ENCODE measurements at places on chromosomes 1 and 21.

DNA sequence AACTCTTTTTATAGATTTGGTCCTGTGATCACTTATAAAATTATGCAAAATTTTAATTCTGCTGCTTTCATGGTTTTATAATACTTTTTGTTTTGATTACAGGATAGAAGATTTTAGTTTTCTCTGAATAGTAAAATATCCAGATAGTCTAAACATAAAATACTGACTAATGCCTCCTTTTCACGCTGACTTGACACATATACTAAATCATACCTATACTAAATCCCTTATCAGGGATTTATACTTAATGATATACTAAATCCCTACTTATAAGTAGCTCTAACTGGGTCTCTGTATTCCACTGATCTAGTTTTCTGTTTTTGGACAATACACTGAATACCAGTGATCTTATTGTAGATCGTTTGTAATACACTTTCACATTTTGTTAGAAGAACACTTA lies 128.0 kb downstream of the USP25 start:
- DNase-seq, result no peak

DNA sequence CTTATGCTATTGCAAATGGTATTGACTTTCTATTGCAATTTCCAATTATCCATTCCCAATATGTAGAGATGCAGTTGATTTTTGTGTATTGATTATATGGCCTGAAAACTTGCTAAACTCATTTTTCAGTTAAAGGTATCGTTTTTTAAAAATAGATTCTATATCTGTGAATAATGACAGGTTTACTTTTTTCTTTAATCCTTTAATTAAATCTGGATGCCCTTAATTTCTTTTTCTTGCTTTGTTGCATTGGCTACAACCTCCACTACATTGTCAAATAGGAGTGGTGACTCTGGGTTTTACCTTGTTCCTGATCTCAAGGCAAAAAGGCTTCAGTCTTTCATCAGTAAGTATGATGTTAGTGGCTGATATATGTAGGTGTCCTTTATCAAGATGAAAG lies 522.4 kb downstream of the MATN1 start:
- DNase-seq, result no peak

DNA sequence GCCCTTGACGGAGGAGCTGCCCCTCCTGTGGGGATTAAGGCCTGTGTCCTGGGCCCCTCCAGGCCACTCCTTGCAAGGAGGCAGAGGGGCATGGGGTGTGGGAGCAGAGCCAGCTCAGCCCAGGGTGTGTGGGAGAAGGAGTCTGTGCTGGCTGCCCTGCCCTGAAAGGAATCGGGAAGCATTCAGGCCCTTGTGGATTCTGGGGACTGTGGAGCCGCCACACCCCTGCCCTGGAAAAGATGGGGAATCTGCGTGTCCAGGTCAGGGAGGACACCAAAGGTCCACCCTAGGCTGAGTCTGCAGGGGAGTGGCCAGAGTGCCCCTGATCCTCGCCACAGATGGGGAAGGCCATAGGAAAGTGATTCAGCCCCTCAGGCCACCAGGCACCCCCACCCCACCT lies 16.5 kb upstream of the PRDM16 start:
- no peak for DNase-seq

DNA sequence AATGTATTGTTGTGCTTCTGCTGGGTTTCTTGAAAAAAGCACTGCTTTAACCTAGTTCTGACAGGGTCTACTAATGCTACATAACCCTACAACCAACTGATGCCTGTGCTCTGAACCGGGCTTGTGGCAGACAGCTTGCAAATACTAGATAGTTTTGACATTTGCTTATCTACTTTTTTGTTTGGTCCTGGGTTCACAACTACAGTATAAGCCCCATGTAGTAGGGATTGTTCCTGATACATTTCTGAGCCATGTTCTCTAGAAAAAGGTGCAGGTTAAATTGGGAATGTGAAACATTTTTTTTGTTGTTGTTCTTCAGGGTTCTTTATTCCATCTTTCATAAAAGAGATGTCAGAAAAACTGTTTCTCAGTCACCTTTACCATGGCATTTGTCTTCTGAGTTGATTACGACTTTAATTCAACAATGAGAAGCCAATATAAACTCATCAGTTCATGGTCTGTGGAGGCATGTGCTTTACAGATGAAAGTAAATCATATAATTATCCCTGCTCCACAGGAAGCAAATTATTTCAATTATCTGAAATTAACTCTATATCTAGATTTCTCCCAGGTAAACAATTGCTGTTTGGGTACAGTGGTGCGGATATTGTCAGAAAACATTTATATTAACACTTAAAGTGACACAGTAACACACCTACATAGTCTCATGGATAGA lies 22.0 kb downstream of the OLFM3 start:
- no peak for DNase-seq

DNA sequence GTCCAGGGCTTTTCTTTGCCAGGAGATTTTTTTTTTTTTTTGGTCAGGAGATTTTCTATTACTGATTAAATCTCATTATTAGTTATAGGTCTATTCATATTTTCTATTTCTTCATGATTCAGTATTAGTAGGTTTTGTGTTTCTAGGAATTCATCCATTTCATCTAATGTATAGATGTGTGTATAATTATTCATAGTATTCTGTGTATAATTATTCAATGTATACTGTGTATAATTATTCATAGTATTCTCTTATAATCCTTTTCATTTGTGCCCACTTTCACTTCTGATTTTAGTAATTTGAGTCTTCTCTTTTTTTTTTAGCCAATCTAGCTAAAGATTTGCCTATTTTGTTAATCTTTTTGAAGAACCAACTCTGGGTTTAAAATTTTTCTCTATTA lies 12.3 kb upstream of the PNRC2 start:
- no peak for DNase-seq

GRCh38 chr21:41665766-41666595 lies 100.9 kb downstream of the RIPK4 start:
- no peak for DNase-seq

GRCh38 chr21:45892916-45893739 lies 88.4 kb upstream of the COL6A1 start:
- no peak for DNase-seq

DNA sequence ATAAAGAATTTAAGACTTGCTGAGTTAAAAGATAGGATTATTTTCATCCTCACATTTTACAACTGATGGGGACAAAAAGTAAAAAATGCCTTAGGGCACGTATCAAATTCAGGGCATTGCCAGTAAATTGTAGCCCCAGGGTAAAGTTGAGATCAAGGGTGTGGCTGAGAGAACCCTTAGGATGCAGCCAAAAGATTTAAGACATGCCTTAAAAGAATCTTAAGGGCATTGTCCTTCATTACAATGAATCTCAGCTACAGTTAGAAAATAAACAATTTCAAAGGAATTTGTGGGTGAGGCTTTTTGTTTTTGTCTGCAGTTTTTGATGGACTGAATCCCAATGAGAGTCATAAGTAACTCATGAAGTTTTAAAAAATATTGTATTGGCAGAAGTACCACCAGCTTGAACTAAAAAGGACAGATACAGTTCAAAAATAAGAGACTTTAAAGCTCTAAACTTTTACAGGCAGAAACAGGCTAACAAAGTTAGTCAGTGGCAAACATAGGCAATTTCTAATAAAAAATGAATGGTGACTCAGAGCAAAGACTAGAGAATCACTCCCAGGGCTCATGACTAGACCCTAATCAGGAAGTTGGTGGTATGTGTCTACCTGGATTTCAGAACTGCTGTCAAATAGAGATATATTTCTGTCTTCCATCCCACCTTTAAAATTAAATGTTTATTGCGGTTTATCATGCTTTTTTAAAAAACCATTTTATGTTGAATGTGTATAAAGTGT lies 165.1 kb upstream of the SNX7 start:
- no peak for DNase-seq

DNA sequence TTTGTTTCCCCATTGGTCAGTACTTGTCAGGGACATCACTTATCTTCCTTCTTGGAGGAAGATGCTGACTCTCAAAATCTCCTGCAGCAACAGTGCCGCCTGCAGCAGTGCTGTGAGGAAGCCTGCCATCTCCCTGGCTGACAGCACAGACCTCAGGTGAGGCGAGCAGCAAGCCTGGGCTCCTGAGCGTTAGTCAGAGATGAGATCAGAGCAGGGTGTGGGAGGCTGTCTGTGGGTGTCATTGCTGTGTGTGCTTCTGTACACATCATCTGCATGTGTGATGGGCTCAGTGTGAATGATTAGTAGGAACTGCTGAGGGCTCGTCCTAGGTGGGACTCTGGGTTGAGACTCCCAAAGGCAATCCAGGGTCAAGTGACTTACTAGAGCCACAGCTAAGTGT lies 6.1 kb downstream of the STRIP1 start:
- DNase-seq, result no peak

DNA sequence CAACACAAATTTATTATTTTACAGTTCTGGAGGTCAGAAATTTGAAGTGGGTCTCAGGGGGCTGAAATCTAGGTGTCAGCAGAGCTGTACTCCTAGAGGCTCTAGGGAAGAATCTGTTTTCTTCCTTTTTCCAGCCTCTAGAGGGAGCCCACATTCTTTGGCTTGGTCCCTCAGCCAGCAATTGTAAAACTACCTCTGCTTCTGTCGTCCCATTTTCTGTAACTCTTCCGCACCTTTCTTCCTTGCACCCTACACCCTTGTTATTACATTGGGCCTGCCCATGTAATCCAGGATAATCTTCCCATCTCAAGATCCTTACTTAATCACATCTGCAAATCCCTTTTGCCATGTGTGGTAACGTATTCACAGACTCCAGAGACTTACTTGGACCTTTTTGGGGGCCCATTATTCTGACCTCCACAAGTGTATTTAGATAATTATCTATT lies 24.8 kb upstream of the THEM4 start:
- peak; percentile 29 for DNase-seq

GRCh38 chr1:161047436-161048420 lies 2.0 kb upstream of the USF1 start:
- DNase-seq, result no peak

DNA sequence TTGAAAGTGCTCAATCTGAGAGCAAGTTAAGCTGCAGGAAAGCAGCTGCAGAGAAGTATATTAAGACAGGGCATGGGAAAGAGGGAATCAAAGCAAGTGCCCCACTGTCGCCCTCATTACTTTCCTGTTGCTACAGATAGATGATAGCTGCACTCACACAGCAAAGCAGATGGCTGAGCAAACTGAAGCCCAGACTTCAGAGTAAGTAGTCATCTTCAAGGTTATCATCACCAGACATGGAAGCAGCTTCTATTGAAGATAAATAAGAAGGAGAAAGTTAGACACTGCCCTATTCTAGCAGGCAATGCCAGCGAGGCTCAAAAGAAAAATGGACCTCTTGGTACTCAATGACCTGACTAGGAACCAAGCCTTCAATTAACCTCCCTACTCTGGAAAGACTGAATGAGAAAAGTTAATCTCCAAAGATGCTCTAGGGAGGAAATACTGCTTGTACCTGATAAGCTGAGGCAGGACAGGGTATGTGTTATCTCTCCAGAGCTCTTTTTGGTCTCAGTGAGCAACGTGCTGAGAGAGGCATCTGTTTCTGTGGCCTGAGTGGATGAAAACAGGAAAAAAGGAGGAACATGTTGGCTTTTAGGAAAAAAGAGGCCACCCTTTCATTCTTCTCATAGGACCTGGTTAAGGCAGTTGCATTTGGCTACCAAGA lies 11.1 kb upstream of the MRPL9 start:
- no peak for DNase-seq

GRCh38 chr1:57678138-57678537 lies 254.3 kb upstream of the DAB1 start:
- DNase-seq, result no peak

- DNase-seq, result peak; percentile 54
Measured at GRCh38 chr1:179105393-179105792, 23.5 kb downstream of the TOR3A start.

GRCh38 chr1:54371038-54371941 lies 34.9 kb downstream of the SSBP3 start:
- DNase-seq, result peak; percentile 40

DNA sequence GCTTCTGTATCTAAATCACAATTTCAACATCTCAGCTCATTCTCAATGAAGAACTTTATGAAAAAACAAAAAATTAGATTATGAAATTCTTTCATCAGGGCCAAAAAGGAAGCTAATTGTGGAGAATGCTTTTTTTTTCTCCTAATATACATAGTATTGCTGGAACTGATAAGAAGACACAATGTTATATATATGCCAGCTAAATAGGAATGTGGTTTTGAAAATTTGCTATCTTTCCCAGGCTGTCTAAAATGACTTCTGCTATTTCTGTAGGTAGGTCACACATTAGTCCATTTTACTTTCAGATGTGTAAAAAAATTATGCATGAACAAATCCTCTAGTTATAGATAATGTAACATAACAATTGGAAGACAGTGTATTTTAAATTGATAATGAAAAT lies 732.9 kb downstream of the RWDD3 start:
- DNase-seq, result no peak

GRCh38 chr21:43853851-43854772 lies 10.9 kb upstream of the AGPAT3 start:
- no peak for DNase-seq

DNA sequence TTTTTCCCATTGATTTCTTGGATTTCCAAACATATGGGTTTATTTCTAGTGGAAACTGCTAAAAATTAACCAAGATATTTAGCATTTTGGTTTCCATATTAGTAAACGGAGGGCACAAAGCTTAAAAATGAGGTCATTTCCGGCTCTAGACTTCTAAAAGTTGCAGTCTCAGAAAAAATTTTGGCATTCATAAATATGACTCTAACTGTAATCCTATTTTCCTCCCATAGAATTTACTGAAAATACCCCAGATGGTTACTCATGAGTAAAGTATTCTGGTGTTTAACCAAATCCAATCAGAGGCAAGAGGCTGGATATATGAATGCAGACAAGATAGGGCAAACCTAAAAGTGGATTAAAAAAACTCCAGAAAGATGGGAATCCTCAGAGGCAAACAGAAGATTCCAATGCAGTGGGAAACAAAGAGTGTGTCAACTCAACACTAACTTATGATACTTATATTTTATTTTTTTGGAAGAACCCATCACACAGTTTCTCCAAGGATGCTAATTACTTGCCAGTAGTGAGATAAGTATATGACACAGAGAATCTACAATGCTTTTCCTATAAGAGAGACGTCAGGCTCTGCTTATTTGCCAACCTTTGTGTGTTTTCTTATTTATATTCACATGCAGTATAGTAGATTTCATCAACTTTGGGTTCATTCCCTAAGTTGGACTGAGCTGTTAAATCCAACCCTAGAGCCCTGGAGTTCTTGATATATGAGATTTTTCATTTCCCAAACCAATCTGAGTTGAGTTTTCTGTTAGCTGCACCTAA lies 90.1 kb upstream of the BCL10 start:
- DNase-seq, result no peak

GRCh38 chr21:31915566-31915965 lies 42.7 kb downstream of the HUNK start:
- DNase-seq, result no peak

GRCh38 chr1:82485591-82486369 lies 685.0 kb downstream of the ADGRL2 start:
- DNase-seq, result peak; percentile 52

DNA sequence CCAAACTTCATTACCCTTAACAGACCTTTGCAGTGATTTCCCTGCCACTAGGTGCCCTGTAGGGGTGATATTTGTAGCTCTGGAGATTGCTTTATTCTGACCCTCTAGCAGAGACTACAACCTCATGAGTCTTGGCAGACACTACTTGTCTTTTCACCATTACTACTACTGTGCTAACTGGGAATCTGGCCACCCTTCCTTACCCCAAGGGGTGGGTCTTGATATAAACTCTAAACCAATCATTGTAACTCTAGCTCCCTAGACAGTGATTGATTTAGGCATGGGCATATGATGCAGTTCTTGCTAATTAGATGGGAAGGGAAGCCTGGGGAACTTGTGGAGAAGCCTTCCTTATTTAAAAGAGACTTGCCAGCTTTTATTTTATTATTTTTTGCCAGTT lies 3.9 kb downstream of the KPNA6 start:
- DNase-seq, result no peak

GRCh38 chr1:179550746-179551682 lies 24.7 kb downstream of the NPHS2 start:
- no peak for DNase-seq

- peak; percentile 79 for DNase-seq
Measured at GRCh38 chr1:40857737-40858136, 4.4 kb downstream of the CITED4 start.

Data from thyroid gland (tissue), 4 donors.